H9 (cell line): ENCODE measurements at places on chromosomes 2 and 18.

DNA sequence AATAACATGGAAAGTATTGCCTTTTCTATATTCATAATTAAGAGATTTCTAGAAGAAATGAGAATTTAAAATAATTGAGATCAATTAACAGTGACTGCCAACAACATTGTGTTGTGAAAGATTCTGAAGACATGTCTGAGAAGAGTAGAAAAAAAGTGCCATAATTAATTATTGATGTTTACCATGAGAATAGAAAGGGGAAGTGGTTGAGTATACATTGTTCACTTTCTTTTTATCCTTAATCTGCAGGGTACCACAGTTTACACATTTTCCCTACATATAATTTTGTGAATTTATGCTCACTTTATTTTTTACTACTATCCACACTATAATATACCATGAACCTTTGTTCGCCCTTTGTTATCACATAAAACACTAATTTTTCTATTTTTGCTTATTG lies 47.1 kb upstream of the UBE2E3 start:
- no peaks in the 10 kb centered on the region for H3K27me3 ChIP-seq
- no peaks in the 10 kb centered on the region for H3K4me1 ChIP-seq
- DNase-seq = no peak
- no peaks in the 10 kb centered on the region for H3K36me3 ChIP-seq
- no peak overlapping the region for H3K27ac ChIP-seq

GRCh38 chr2:173749315-173749714 lies 215.9 kb downstream of the SP3 start:
- H3K4me1 ChIP-seq = peaks cover 13% of the 10 kb centered on the region
- no peak for DNase-seq
- no peak overlapping the region for H3K4me3 ChIP-seq
- H3K27ac ChIP-seq = no peak overlapping the region
- no peaks in the 10 kb centered on the region for H3K27me3 ChIP-seq

- H3K4me1 ChIP-seq = no peaks in the 10 kb centered on the region
- H3K27me3 ChIP-seq = no peaks in the 10 kb centered on the region
- peaks cover 38% of the 10 kb centered on the region for H3K36me3 ChIP-seq
- H3K4me3 ChIP-seq = no peak overlapping the region
- DNase-seq = no peak
- H3K27ac ChIP-seq = no peak overlapping the region
These were observed 193.5 kb upstream of the NDUFV2 start for GRCh38 chr18:8908792-8909510.

- H3K4me3 ChIP-seq = peak within 1 kb of the TSS; percentile 82
- peaks cover 2% of the 10 kb centered on the region; the same call in 1 of the 2 replicates for H3K4me1 ChIP-seq
- H3K27ac ChIP-seq = no peak within 1 kb of the TSS
- DNase-seq = peak; percentile 84
These were observed at the start of gene FHL2 for GRCh38 chr2:105398336-105399206. Gene FHL2 (minus strand): TSS chr2:105399051. CDS start chr2:105386516, 12,535 bp downstream.

GRCh38 chr2:18741191-18741590 lies 151.8 kb upstream of the NT5C1B start:
- no peak for DNase-seq
- no peaks in the 10 kb centered on the region for H3K27me3 ChIP-seq
- no peak overlapping the region for H3K4me3 ChIP-seq
- H3K27ac ChIP-seq = no peak overlapping the region
- H3K36me3 ChIP-seq = no peaks in the 10 kb centered on the region

DNA sequence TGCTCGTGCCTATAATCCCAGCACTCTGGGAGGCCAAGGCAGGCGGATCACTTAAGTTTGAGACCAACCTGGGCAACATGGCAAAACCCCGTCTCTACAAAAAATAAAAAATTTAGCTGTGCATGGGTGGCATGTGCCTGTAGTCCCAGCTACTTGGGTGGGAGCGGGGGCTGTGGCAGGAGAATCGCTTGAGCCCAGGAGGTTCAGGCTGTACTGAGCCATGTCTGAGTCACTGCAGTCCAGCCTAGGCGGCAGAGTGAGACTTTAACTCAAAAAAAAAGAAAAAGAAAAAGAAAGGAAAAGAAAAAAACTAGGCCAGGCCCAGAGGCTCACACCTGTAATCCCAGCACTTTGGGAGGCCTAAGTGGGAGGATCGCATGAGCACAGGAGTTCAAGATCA lies 30.8 kb downstream of the TWSG1 start:
- no peaks in the 10 kb centered on the region for H3K4me1 ChIP-seq
- DNase-seq = no peak
- no peak overlapping the region for H3K4me3 ChIP-seq
- no peak overlapping the region for H3K27ac ChIP-seq
- peaks cover 23% of the 10 kb centered on the region for H3K36me3 ChIP-seq
- H3K27me3 ChIP-seq = no peaks in the 10 kb centered on the region

GRCh38 chr2:237627441-237628246 lies at the start of gene LRRFIP1:
Gene LRRFIP1 (plus strand): TSS chr2:237627587. CDS start chr2:237627645, 58 bp downstream.
- H3K36me3 ChIP-seq = peaks cover 5% of the 10 kb centered on the region
- peaks cover 3% of the 10 kb centered on the region; the same call in 1 of the 2 replicates for H3K27me3 ChIP-seq
- H3K4me1 ChIP-seq = peaks cover 4% of the 10 kb centered on the region; the same call in 1 of the 2 replicates
- peak; percentile 40 for DNase-seq

GRCh38 chr2:221529943-221530652 lies 42.0 kb downstream of the EPHA4 start:
- no peak overlapping the region for H3K27ac ChIP-seq
- H3K27me3 ChIP-seq = no peaks in the 10 kb centered on the region
- no peak for DNase-seq
- no peak overlapping the region for H3K4me3 ChIP-seq
- H3K4me1 ChIP-seq = peaks cover under 1% of the 10 kb centered on the region; the same call in 1 of the 2 replicates

DNA sequence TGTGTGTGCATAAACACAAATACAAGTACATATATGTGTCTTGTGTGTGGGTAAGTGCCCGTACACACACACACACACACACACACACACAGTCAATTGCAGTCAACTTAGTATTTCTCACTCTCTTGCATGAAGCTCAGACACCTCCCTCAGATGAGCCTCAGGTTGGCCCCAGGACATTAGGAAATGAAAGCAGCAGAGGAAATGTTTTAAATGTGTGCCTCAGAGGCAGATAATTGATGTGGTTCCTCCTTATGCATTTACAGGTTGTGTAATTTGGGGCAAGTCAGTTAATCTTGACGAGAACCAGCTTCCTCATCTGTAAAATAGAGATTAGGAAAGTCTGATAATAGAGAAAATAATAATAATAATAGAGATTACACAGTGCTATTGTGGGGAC lies 814.0 kb upstream of the ID2 start:
- H3K36me3 ChIP-seq = peaks cover 5% of the 10 kb centered on the region
- H3K27me3 ChIP-seq = no peaks in the 10 kb centered on the region
- no peak overlapping the region for H3K27ac ChIP-seq

DNA sequence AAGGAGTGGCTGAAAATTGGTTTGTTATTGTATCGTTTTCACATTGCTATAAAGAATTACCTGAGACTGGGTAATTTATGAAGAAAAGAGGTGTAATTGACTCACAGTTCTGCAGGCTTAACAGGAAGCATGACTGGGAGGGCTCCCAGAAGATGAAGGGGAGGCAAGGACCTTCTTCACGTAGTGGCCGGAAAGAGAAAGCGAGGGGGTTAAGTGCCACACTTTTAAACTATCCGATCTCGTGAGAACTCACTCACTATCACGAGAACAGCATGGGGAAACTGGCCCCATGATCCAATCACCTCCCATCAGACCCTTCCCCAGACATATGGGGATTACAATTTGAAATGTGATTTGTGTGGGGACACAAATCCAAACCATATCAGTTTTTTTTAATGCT lies 81.6 kb downstream of the FBXO15 start:
- H3K36me3 ChIP-seq = no peaks in the 10 kb centered on the region
- no peak overlapping the region for H3K27ac ChIP-seq
- H3K27me3 ChIP-seq = no peaks in the 10 kb centered on the region
- no peak overlapping the region for H3K4me3 ChIP-seq
